Kidney capillary endothelial cell (primary cell): ENCODE measurements at places on chromosomes 16 and 17.

DNA sequence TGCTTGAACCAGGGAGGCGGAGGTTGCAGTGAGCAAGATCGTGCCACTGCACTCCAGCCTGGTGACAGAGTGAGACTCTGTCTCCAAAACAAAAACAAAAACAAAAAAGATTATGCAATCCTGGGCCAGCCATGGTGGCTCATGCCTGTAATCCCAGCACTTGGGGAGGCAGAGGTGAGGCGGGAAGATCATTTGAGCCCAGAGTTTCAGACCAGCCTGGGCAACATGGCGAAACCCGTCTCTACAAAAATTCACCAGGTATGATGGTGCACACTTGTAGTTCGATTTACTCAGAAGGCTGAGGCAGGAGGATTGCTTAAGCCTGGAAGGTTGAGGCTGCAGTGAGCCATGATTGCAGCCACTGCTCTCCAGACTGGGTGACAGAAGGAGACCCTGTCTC, 109.6 kb downstream of the PPM1E start:
- no peak for DNase-seq

DNA sequence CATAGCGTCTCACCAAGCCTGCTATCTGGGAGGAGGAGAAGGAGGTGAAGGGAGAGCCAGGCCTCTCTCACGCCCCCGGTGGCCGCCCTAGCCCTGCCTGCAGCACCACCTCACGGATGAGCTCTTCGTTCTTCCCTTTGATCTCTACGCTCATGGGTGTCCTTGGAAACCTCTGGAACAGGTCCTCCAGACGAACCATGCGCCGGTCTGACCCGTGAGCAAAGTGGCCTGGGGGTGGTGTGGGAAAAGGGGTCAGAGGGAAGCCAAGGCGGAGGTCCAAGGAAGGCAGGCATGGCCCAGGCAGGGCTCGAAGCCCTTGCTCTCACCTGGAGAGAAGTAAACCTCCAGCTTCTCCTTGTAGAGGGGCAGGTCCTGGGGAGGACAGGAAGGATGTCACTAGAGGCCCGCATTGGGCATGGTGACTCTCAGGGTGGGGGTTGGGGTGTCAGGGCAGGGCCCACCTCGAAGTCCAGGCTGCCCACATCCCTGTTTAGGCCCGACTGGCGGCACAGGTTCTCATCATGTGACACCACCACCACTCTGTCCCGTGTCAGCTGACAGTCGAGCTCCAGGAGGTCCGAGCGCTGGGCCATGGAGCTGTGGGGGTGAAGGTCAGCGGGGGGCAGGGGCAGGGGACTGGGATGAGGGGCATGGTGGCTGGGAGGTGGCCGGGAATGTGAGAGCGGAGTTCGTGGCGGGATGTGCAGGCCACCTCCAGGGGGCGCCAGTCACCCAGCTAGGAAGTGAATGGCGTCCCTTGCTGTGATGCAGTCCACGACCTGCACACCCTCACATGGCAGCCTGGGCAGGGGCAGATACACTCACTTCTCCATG, 923 bp downstream of the GDPD3 start:
- peak; percentile 21 for DNase-seq

- DNase-seq = no peak
Observed at GRCh38 chr16:56260378-56261160, 69.3 kb downstream of the GNAO1 start.

- DNase-seq = no peak
Observed at GRCh38 chr17:49621946-49622529, 46.4 kb downstream of the NXPH3 start.

GRCh38 chr16:84220851-84221250, 19.0 kb downstream of the KCNG4 start:
- no peak for DNase-seq

GRCh38 chr16:72164691-72165090, 7.3 kb downstream of the PMFBP1 start:
- no peak for DNase-seq
